ENCODE measurements at places on chromosomes 12 and 14.

- no peak for DNase-seq
These were observed 596.9 kb downstream of the TRHDE start for GRCh38 chr12:72869024-72869423.

DNA sequence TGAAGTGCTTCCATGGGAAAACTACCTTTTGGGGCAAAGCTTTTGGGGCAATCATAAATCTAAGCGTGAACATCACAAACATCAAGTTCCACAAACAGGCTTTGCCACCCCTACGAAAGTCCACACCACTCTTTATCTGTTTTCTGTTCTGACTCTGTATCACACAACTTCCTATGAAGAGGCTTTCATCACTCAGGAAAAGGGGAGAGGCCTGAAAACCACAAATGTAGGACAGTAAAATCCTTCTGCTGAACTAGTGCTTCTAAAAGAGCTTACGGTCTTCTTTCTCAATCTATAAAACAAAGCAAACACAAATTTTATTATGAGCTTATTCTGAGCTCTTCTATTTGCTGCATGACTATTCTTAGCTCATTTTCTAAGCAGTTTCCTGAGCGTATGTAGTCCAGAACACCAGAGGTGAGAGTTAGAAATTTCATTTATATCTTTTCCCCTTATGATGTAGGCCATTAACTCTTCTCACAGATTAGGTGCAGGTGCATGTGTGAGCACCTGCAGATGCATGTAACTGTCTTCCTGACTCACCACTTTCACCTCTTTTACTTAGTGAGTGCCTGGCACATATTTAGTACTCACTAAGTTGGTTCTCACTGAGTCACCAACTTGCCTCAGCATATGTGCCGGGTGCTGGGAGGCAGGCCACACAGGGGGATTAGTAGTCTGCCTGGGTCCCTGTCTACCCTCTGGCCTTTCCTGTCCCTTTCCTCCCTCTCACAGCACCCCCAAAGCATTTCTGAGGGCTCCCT lies 32.9 kb upstream of the SYCP3 start:
- DNase-seq, result no peak

DNA sequence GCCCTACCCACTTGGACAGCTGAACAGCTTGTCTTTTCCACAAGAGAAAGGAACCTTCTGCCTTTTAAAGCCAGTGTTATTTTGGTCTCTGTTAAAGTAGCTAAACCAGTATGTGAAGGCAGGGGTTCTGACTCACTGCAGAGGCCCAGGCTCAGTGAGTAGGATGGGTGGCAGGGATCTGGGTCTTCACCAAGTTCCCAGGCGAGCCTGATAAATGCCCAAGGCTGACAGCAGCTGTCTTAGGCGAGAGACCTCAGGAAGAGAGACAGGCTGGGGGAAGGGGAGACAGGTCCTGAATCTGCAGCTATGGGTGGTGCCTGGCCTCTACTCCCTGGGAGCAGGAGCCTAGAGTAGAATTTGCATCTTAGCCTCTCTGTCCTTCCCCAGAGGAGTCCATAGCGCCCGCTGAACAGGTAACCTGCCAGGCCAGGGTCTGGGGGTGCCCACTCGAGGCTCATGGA lies 18.1 kb upstream of the KIF26A start:
- DNase-seq, result no peak

- DNase-seq, result no peak
These were observed 69.7 kb downstream of the LRP6 start for GRCh38 chr12:12197128-12197527.

- DNase-seq, result no peak
These were observed 232.1 kb downstream of the NAV3 start for GRCh38 chr12:78062786-78063185.

- DNase-seq, result no peak
These were observed 15.4 kb upstream of the PAWR start for GRCh38 chr12:79706156-79706555.

- DNase-seq, result no peak
These were observed 123.2 kb upstream of the FOXN3 start for GRCh38 chr14:89540009-89540829.

GRCh38 chr12:57868221-57868620 lies 21.7 kb upstream of the CTDSP2 start:
- no peak for DNase-seq

GRCh38 chr12:92629349-92630065 lies 73.3 kb upstream of the PLEKHG7 start:
- DNase-seq, result no peak

GRCh38 chr14:96581902-96582301 lies 79.7 kb downstream of the PAPOLA start:
- DNase-seq, result no peak

GRCh38 chr12:50313256-50313931 lies 30.1 kb upstream of the LIMA1 start:
- DNase-seq, result no peak

DNA sequence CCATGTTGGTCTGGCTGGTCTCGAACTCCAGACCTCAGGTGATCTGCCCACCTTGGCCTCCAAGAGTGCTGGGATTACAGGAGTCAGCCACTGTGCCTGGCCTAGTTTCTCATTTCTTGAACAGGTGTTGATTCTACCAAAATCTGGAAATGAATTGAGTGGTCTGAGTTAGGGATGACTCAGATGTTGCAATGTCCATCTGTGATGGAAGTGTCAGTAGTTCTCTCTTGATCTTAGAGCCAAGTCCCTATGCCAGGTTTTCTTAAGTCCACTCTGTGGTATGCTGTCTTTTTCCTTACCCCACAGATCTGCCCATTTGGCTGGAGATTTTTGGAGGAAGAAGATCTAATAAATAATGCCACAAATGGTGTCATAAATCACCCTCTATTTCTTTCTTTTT lies 12.6 kb downstream of the SNAPC1 start:
- DNase-seq, result no peak

DNA sequence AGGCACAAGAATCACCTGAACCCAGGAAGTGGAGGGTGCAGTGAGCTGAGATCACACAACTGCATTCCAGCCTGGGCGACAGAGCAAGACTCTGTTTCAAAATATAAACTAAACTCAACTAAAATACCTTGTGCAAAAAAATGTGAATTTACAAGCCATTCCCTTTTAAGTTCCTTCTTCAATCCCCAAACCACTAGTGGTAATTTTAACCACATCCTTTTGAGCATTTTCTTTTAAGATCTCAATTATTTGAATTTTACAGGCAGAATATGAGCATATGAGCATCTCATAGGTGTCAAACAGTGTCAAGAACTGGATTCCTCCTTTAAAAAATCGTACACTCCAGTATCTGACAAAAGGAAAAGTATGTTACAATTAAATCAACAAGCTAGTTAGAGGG lies 57.0 kb upstream of the NPFF start:
- no peak for DNase-seq

DNA sequence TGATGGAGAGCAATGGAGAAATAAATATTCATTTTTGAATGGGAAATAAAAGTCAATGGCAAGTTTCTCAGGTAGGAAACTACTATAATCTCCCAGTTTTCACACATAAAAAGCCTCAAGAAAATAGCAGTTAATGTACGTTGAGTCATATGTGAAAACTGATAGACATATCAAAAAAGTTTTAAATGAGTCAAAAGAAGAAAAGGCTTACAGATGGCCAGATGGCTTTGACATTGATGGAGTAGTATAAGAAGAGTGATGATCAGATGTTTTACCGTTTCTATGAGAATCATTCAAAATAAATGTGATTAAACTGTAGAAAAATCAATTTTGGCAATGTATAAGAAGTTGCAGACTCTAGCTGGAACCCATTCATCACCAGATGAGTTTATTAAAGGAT lies 97.8 kb downstream of the LLPH start:
- no peak for DNase-seq
